Right atrium auricular region (tissue), 2 donors: ENCODE measurements at places on chromosomes 11 and 22.
A peak's percentile ranks its signal among the peaks of the same experiment; 100 is the strongest.

- peaks cover 16% of the 10 kb centered on the region for H3K4me1 ChIP-seq
- H3K4me3 ChIP-seq, result no peak overlapping the region
- DNase-seq, result no peak
- no peak overlapping the region for H3K27ac ChIP-seq
- H3K36me3 ChIP-seq, result no peaks in the 10 kb centered on the region
These were observed 52.6 kb downstream of the ABTB2 start for GRCh38 chr11:34305193-34305592.

GRCh38 chr11:12285811-12286222, 91.6 kb upstream of the PARVA start:
- no peaks in the 10 kb centered on the region for H3K4me1 ChIP-seq
- no peak overlapping the region for H3K4me3 ChIP-seq
- no peaks in the 10 kb centered on the region for H3K27me3 ChIP-seq

DNA sequence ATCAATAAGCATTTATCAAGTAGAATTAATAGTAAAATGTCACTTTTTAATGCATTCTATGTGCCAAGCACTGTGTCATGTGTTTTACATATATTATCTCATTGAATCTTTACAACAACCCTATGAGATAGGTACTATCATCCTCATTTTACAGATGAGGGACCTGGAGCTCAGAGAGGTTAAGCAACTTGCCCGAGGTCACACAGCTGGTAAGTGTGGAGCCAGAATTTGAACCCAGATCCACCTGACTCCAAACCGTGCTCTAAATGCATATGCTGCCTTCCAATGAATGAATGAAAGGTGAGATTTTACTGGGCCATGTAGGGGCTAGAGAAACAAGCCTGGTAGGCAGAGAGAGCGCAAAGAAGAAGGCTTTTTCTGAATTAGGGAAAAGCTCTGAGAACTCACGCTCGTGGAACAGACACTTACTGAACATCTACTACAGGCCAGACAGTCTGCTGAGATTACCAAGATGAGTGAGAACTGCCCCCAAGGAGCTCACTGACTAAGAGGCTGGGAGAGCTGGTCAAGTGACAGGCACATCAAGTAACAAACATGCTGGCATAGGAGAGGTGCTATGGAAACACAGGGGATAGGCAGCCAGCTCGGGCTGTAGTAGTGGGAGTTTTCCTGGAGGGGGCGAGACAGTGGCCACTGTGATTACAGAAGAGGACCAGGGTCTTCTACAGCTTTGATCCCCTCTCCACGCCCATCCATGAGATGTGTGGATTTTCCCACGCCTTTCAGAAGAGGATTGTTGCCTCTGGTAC, 4.4 kb downstream of the ABCG4 start:
- H3K4me3 ChIP-seq, result no peak overlapping the region
- H3K27ac ChIP-seq, result no peak overlapping the region
- peaks cover 14% of the 10 kb centered on the region for H3K4me1 ChIP-seq
- H3K27me3 ChIP-seq, result no peaks in the 10 kb centered on the region
- no peaks in the 10 kb centered on the region for H3K36me3 ChIP-seq

DNA sequence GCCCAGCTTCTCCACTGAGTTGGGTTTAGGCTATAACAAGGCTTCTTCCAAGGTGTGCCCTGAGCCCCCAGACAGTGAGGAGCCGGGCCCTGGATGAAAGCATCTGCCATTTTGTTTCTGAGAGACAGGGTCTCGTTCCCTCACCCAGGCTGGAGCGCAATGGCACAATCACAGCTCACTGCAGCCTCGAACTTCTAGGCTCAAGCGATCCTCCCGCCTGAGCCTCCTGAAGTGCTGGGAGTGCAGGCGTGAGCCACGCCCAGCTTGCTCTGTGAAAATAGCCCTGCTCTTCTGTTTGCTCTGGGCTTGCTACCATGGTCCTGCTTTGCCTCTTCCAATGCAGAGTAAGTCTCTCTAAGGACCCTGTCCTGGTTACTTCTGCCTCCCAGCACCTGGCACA, 6.7 kb downstream of the DENND6B start:
- DNase-seq, result no peak
- H3K4me1 ChIP-seq, result no peaks in the 10 kb centered on the region
- H3K36me3 ChIP-seq, result no peaks in the 10 kb centered on the region
- H3K27ac ChIP-seq, result no peak overlapping the region
- no peaks in the 10 kb centered on the region for H3K27me3 ChIP-seq
- H3K4me3 ChIP-seq, result no peak overlapping the region

DNA sequence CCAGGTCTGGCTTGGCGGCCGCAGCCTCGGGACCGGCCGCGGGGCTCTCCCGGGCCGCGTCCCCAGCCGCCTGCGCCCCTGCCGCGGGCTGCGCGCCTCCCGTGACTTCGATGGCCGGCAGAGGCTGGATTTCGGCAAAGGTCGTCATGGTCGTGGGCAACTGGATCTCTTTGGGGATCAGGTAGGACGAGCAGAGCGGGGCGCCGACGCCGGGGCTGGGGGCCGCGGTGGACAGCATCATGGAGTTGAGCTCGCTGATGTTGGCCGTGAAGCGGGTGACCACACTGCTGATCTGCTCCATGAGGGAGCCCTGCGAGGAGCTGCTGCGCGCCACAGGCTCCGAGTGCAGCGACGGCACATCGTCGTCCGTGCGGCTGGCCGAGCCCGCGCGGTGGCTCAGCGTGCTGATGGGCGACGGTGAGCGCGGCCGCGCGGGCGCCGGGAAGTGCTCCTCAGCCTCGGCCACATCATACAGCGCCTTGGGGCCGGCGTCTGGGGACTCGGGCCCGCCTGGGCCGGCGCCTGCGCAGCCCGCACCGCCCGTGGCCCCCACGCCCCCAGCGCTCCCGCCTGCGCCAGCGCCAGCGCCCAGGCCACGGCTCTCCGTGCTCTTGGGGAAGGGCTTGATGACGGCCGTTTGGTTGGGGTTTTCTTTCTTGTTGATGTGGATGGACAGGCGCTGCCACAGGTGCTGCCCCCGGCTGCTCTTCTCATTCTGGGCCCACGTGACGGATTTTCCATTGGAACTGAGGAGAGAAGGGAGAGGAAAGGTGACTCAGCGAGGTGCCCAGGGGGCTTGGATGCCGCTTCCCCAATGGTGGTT, 171.4 kb upstream of the CTSC start:
- no peaks in the 10 kb centered on the region for H3K27me3 ChIP-seq
- H3K4me1 ChIP-seq, result no peaks in the 10 kb centered on the region
- H3K27ac ChIP-seq, result no peak overlapping the region
- no peak for DNase-seq
- H3K36me3 ChIP-seq, result no peaks in the 10 kb centered on the region
- H3K4me3 ChIP-seq, result peak overlapping the region; percentile 45
